ENCODE measurements at places on chromosomes 13 and 19.

GRCh38 chr19:49654581-49654980 is 11.1 kb downstream of the IRF3 start:
- no peak for DNase-seq

DNA sequence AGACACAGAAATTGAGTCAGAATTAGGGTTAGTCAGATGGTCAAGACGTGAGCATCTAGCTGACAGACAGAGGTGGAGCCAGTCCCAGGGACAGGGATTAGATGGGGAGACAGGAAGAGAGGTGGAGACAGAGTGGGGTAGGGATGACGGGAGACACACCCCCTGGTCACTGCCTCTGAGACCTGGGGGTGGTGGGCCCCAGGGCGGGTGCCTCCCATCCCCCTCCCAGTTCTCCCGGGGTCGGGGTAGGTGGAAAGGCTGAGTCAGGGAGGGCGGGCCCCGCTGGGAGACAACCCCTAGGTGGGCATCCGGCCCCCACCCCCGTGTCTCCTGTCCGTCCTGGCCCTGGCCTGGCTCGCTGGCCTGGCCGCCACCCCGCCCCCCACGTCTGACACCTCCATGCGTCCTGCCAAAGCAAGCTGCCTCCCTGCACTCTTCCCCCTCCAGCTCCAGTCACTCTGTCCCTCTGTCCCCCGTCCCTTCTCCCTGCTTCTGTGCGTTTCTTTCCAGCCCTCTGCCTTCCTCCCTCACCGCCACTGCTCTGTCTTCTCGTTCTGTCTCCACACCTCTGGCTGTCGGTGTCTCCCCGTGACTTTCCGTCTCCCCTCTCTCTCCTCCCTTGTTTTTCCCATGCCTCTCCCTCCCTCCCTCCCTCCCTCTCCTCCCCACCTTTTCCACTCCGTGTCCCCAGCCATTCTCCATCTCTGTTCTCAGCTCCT is 15.1 kb downstream of the CCDC97 start:
- no peak for DNase-seq

DNA sequence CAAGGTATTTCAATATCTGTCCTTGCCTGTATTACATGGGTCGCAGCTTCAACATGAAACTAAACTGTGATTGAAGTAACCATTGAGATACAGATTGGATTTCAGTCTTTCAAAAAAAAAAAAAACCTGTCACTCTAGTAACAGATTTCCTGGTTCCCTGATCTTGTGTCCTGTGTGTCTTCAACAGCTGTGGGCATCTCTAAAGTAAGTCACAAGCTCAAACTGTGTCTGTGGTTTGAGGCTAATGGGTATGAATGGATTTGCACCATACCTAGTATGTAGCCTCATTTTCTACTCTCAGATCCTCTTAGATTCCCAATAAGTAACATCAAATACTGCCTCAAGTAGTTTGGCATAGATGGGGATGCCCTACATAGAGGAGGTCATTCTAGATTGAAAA is 300.1 kb downstream of the COG6 start:
- no peak for DNase-seq

DNA sequence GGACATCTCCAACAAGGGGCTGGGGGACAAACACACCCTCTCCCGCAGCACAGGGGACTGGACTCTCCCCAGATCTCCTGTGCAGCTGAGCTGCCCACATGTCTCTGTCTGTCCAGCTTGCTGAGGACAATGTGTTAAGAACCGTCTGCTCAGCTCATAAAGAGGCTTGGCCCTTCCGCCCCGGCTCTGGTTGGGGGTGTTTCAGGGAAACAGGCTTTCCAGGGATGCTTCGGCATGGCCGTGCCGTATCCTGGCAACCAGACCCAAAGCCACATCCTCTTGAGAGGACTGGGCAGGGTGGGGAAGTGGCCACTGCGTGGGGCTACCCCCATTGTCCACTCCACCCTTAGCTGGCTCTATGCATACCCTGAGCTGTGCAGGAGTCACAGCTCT is 41.1 kb upstream of the CHST8 start:
- DNase-seq, result no peak

GRCh38 chr19:47658431-47659348 is 49.8 kb downstream of the BICRA start:
- no peak for DNase-seq

GRCh38 chr13:41002606-41003005 is 16.5 kb downstream of the ELF1 start:
- no peak for DNase-seq

DNA sequence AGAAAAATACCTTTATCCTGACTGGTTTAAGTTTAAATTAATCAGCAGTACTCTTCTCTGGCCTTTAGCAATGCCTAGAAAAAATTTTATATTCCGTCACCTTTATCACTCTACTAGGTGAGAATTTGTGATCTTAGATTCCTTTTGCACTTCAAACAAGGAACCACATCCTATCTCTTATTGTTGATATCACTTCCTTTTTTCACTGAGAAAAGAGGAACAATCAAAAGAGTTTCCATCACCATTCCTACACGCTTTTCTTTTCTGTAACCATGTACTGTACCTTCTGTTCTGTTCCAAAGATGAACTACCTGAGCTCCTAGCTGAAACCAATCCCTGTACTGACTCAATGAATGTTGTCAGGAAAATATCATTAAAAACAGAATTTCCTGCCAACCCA is 1379.0 kb upstream of the MIR17HG start:
- no peak for DNase-seq

- no peak for DNase-seq
These were observed 96.2 kb downstream of the COL4A2 start for GRCh38 chr13:110403315-110403714.

GRCh38 chr13:31790992-31791391 is 51.7 kb downstream of the RXFP2 start:
- no peak for DNase-seq

GRCh38 chr13:20337884-20338551 is 105.9 kb upstream of the GJB6 start:
- DNase-seq, result no peak

GRCh38 chr13:100608489-100608888 is 19.9 kb upstream of the GGACT start:
- no peak for DNase-seq

DNA sequence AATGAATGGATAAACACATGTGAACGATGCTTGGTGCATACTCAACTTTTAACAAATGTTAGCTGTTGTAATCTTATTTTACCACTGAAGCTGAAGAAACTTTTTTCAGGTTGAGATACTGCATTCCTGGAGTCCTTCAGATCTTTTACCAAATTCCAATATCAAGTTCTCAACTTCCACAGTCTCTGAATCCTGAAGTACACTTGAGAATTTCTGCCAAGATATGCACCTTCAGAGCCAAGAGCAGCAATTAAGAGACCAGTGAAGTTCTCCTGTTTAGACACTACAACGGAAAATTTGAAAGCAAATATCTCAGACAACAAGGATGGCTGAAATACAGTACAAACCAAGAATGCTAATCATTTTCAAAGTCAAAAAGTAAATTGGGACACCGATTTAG is 84.6 kb upstream of the MTIF3 start:
- no peak for DNase-seq

DNA sequence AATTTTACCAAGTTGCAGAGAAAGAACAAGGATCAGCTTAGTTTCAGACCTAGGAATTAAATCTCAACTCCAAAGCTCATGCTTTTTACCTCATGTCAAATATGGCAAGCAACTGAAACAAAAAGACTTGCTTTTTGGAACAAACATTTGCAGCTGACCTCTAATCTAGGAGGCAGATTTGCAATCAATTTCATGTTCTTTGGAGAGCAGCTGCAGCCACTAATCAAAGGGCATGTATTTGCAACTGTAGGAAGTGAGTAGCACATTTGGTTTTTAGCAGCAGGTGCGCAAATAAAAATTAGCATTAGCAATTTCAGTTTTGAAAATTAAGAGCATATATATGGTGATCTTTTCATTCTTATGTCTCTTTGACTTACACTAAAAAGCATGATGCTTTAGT is 459.3 kb upstream of the SLC10A2 start:
- no peak for DNase-seq

DNA sequence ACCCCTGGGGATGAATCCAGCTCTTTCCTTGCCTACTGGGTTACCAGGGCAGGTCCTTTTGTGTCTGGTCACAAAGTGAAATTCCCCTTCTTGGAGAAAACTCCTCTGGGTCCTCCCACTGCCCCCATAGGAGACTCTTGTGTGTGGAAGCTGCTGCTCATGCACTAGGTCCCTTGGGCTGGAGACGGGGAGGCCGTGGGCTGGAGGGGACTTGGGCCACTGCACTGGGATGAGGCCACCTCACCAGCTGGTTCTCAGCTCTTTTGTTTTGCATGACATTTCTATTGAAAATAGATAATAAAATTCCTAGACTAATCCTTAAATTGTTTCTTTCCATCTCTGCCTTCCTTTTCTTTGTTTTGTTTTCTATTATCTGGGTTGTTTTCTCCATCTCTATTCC is 62.4 kb downstream of the TEX29 start:
- no peak for DNase-seq

GRCh38 chr13:35787937-35788336 is 311.4 kb upstream of the MAB21L1 start:
- no peak for DNase-seq

DNA sequence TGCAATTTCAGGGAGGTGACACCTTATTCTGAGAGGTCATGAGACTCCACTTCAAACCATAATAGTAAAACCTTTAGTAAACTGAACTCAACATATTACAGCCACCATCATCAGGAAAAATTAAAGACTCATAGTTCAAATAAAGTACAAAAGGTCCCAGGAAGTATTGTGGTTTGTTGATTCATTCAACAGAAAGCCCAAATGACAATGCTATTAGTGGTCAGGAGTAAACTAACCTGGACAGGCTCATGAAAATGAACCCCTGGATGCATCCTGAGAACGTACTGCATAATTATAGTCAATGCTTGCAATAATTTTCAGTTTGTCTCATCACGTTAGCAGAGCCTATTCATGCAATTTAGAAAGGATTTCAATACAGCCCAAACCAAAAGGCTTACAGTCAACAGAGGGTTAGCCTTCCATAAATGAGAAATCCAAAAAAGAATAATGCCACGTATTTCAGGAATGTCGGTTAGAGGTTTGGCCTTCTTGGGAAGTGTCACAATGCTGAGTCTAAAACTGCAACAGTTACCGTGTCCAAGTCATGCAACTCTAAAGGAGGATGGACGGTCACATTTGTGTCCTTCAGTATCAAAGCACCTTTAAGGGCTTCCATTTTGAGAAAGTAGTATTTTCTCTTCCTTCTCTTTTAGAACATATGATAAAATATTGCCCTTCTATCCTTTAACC is 280.8 kb downstream of the ABCC4 start:
- no peak for DNase-seq

GRCh38 chr19:20067943-20068342 is 9.9 kb upstream of the ZNF90 start:
- no peak for DNase-seq

DNA sequence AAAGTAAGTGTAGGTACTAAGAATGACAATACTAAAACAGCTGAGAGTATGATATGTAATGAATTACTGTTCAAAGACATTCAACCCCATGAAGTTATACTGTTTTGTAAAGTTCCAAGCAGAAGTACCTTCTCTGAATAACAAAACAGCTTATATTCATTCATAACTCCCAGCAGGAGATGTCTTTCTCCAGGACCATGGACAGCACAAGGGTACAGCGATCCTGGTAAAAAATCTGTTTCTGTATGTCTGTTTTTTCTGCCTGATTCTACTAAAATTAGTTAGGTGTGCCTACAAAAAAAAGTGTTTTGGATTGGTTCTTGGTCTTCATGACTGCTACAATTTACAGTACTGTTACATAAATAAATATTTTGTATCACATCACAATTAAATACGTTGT is 172.5 kb upstream of the SLITRK5 start:
- no peak for DNase-seq

DNA sequence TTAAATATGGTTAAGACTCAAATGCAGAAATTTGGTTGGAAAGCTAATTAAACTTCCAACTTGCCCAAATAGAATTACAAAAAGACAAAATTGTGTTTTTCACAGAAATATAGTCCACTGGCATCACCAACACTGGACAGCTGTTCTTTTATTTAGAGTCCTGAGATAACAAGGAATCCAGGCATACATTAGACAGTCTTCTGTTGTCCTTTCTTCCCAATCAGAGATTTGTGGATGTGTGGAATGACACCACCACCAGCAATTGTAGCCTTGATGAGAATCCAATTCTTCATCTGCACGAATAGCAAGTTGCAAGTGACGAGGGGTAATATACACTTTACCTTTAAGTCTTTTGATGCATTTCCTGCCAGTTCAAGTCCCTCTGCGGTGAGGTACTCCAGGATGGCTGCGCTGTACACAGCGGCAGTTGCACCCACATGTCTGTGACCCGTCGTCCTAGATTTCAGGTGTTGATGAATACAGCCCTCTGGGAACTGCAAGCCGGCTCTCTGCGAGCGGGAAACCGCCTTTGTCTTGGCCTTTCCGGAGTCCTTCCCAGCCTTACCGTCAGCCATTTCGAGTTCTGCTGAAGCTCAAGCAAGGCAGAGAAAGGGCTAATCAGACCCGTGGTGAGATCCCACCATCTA is 14.7 kb downstream of the UBAC2 start:
- DNase-seq, result no peak

GRCh38 chr13:74061926-74062595 is 72.1 kb downstream of the KLF12 start:
- no peak for DNase-seq

DNA sequence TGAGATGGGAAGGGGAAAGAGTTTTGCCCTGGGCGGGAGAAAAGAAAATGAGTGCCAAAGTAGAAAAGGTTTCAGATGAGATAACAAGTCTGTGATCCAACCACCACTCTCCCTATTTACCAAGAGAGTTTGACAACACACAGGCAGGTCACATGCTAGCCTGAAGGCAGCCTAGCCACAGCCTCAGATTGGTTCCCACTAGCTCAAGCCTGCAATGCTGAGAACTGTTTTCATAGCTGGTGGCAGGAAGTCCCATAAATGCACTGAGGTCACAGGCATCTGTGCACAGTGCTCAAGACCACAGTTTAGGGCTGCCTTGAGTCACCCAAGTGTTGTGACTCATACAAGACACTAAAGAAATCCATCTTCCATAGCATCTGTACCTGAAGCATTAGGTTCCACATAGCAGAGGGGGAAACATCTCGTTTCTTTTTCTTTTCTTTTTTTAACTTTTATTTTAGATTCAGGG is 18.5 kb upstream of the POP4 start:
- DNase-seq, result no peak

GRCh38 chr13:113210833-113211232 is 1.4 kb downstream of the CUL4A start:
- DNase-seq, result no peak

DNA sequence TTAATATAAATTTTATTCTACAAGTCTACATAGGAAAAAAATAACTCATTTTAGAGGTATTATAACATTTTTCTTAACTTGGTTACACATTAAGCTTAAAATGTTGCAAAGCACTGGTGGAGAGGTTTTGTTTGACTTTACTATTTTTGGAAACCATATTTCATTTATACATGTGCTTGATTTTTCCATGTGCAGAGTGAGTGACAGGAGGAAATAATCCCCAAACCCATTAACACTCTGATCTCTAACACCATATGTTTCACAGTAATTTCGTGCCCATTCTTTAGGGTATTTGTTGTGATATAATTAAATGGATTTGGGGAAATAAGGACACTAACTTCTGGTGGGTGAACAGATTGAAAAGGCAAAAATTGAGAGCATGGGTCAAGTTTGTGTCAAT is 2124.4 kb upstream of the PCDH20 start:
- DNase-seq, result no peak

Measured in cortex of kidney (tissue), 1 donor.